Activated naive CD8-positive, alpha-beta T cell treated with anti-CD3 and anti-CD28 coated beads for 36 hours (primary cell): ENCODE measurements at places on chromosomes 7 and 10.

- DNase-seq = no peak
Measured at GRCh38 chr7:31114593-31115343, 62.7 kb downstream of the ADCYAP1R1 start.

DNA sequence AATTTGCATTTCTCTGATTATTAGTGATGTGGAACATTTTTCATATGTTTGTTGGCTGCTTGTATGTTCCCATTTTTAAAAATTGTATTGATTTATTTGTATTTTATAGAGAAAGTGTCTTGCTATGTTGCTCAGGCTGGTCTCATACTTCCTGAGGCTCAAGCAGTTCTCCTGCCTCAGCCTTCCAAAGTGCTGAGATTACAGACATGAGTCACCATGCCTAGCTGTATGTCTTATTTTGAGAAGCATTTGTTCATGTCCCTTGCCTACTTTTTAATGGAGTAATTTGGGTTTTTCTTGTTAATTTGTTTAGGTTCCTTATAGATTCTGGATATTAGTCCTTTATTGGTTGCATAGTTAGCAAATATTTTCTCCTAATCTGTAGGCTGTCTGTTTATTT, 214.2 kb upstream of the KAT6B start:
- no peak for DNase-seq

DNA sequence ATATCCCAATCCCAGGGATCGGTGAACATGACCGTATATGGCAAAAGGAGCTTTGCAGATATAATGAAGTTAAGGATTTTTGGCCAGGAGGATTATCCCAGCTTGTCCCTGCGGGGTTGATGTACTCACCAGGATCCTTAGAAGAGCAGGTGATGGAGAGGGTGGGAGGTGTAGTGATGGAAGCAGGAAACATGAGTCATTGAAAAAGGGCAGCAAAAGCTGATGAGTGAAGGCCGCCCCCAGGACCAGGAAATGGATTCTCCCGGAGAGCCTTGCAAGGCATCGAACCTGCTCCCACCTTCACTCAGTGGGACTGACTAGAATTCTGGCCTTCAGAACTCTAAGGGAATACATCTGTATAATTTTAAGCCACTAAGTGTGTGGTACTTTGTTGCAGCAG, 5.2 kb upstream of the NUPR2 start:
- no peak for DNase-seq

DNA sequence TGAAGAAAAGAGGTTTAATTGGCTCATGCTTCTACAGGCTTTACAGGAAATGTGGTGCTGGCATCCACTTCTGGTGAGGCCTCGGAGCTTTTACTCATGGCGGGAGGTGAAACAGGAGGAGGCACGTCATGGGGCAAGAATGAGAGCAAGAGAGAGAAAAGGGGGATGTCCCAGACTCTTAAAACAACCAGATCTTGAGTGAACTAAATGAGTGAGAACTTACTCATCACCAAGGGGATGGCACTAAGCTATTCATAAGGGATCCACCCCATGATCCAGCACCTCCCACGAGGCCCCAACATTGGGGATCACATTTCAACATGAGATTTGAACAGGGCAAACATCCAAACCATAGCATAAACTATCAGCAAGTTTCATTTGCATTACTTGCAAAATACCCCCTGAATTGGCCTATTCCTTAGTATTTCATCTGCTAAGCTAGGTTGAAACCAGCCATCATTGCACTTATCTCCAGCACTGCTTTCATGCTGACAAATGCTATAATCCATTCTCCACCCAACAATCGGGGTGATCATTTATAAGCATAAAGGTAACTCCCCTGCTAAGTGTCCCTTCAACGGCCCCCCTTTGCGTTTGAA, 179.0 kb downstream of the NOC3L start:
- DNase-seq = no peak

- no peak for DNase-seq
Measured at GRCh38 chr10:36057180-36057579, 415.1 kb upstream of the FZD8 start.

DNA sequence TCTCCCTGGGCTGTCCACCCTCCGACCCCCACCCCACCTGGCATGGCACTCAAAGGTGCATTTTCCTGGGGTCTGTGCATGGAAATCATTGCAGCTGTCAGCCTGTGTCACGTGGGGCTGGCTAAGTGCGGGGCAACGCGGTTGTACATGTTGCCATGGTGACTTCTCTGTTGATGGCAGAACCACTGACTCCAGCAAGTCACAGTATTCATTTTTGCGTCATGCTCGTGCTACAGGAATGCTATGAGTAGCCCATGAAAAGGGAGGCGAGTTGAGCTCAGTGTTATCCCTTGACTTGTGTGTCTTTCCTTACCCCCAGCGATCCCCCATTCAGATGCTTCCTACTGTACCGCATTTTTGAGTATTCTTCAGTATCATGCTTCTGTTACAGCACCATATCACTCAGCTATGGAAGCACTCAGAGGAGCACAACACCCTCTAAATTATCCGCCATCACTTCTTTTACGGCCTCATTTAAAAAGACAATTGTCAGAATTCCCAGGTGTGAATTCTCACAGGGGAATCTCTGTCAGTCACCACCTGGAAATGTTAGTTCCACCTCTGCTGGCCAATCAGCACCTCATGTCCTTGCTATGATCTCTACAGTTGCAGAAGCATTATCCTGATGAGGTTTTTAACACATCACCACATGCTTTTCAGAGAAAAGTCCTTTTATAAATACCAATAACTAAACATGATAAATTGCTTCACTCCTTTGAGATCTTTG, 194.4 kb upstream of the C7orf33 start:
- no peak for DNase-seq

DNA sequence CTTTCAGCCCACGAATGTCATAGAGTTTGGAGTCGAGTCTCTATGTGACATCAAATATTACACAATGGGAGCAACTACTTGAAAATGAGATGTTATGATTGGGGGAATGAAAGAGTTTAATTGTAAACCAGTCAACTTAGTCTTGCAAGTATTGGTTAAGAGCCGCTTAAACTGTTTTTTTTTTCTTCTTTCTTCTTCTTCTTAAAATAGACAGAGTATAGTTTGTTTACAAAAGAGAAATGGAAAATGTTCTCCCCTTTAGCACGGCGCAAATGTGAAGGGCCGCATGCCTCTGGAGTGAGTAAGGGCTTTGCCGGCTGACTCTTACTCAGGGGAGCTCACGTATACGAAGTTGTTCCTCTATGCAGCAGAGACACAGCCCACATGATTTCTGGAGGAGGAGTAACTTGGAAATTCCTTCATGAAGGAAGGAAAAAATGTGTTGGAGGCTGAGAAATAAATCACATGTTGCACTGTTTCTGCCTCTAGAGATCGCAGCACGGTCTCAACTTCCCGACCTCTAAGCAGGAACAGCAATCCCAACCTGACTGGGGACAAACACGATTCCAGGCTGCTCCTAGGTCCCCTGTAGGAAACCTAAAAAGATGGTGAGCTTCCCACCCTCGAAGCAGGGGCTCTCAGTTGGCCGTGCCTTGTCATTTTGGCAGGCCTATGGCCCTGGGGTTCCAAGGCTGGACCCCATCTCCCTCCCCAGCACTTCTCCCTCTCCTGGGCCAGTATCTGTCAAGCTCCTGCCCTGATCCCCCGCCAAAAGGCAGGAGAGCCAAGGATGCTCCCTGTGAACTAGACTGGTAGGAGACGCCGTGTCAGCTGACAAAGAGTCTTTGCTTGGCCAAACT, 44.8 kb downstream of the MYOF start:
- no peak for DNase-seq

DNA sequence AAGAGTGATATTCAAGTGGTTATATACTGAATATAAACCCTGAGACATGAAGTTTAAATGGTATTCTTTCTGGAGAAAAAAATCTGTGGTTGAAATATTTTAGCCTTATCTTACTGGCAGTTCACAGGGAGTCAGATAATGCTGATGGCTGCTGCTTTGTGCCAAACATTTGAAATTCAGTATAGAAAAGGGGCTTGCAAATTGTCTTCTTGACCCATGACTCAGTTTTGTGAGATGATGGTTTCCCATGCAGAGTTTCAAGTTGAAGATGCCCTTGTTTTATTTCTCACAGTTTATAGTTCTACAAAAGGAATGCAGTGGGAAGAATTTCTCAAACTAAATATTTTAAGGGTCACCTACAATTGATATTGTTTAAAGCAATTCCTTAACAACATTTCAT, 251.1 kb upstream of the MEOX2 start:
- no peak for DNase-seq

DNA sequence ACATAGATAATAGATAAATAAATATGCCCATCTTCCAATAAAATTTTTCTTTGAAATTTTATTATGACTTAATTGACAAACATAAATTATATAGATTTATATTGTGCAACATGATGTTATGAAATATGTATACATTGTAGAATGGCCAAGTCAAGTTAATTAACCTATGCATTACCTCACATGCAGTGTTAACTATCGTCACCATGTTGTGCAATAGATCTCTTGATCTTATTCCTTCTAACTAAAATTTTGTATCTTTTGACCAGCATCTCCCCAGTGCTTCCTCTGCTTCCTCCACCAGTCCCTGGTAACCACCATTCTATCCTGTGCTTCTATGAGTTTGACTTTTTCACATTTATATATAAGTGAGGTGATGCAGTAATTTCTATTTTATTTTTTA, 259.6 kb downstream of the SUGCT start:
- no peak for DNase-seq

DNA sequence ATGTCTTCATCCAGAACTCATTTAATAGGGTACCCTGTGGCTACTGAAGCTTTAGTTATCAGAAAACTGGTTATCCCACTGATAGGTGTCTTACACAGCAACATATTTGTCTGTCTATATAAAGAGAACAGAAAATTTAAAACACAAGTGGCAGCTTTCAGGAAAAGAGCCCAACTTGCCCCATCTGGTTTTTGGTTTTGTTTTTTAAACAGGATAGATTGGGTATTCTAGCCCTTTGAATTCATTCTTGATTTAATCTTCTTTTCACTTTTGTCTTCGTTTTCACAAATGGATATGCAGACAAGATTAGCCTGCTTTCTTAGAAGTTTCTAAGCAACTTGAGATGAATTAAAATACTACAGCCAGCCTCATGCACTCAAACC, 91.3 kb downstream of the KLF6 start:
- DNase-seq = no peak

DNA sequence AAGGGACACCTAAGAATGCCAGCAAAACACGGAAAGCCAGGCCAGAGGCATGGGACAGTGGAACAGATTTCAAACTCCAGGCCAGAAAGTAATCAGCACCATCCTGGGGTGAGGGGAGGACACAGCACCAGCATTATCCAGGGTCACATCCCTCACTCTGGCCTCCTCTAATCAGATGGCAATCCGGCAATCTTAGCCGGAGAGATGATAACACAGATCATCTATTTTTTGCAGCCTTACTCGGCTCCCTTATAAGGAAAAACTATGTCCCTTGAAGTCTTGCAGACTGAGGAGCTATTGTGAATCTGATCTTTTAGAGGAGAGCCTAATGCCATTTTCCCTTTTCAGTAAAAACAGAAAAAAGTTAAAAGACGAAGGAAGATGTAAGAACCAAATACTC, 16.5 kb downstream of the TRIL start:
- DNase-seq = no peak

- no peak for DNase-seq
Measured at GRCh38 chr10:8665322-8665721, 610.8 kb downstream of the GATA3 start.

DNA sequence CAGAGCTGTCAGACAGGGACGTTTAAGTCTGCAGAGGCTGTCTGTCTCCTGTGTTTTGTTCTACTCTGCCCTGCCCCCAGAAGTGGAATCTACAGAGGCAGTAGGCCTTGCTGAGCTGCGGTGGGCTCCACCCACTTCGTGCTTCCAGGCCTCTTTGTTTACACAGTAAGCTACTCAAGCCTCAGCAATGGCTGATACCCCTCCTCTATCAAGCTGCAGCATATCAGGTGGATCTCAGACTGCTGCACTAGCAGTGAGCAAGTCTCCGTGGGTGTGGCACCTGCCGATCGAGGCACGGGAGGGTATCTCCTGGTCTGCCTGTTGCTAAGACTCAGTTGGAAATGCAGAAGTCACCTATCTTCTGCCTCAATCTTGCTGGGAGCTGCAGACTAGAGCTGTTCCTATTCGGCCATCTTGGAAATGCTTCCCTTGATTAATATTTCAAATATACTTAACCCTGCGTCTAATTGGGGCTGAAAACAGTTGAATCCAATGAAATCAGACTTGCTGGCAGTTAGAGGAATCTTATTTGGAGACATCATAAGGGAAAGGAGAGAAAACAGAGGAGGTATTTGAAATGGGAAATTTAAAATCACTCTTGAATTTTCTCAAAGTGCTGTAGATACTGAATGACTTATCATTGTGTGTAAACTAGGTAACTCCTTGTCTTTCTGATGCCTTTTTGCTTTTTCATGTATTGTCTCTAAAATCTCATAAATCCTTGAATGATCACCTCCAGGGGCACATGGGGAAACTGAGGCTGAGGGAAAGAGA, 13.8 kb upstream of the CYP3A5 start:
- DNase-seq = no peak

DNA sequence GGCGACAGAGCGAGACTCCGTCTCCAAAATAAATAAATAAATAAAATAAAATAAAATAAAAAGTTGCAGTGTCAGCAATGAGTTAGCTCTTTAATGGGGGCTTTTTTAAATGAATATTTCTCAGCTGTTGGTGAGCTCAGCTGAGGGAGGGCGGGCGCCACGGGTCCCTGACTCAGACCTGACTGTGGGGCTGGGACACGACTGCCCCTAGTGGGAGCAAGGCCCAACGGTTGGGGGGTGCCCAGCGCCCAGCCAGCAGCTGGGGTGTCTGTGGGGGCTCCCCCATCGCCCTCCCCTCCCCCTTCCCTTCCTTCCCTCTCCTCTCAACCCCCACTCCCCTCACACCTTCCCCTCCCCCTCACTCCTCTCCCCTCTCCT, 46.6 kb downstream of the PWWP2B start:
- DNase-seq = peak; percentile 80

DNA sequence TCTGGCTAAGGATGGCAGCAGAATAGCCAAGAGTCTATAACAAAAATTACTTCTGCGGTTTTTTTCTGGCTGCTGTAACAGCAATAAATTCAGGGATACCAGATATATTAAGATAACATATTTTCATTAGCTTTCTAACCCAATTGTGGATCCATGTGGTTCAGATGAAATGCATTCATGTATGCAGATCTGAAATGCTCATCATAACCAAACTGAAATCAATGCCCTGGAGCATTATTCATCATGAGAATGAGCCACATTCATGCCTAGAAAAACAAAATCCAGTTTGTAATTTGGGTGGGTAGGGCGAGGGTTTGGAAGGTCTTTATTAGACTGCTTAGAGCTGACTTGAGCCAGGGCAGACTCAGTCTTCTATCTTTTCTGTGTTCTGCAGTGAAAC, 69.8 kb upstream of the SEMA3A start:
- DNase-seq = no peak

- DNase-seq = peak; percentile 21
Measured at GRCh38 chr10:12194752-12195271, 879 bp downstream of the NUDT5 start.

DNA sequence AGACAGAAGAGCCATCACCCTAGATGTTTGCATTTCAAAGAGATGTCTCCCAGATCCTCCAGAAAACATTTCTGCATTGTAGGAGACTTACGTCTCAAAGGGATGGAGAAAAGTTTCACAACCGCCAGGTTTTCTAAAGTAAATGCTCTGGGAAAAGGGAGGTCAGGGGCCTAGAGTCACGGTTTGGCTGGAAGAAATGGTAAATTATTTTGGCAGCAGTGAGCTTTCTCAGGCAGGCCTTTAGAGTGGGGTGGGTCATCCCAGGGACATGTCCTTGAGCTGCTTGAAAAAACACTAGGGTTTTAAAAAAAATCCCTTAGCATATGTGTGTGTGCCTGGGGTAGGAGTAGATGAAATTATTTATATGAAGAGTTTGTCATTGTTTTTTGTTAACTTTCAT, 728.8 kb downstream of the TYW1 start:
- DNase-seq = no peak
